D341Med (cell line): ENCODE measurements at places on chromosomes 5 and 9.

GRCh38 chr9:99896119-99896518, 10.3 kb upstream of the STX17 start:
- DNase-seq, result no peak

- DNase-seq, result no peak
Observed at GRCh38 chr5:134521841-134522240, 3.6 kb upstream of the JADE2 start.

DNA sequence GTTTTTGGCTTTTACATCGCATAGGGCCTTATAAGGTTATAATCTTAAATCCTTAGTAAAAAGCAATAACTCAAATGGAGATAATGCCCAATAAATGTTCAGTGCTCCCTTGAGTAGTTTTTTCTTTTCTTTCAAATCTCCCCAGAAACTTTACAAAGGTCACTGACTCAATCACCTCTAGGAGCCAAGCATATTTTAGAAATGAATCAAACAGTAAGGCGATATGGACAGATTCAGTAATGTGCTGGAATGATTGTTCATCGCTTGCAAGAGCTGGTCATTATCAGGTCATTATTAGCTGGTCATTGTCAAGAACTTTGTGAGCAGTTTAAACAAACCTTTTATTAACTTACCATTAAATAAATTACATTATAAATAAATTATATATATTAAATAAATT, 130.4 kb upstream of the SLIT3 start:
- no peak for DNase-seq

DNA sequence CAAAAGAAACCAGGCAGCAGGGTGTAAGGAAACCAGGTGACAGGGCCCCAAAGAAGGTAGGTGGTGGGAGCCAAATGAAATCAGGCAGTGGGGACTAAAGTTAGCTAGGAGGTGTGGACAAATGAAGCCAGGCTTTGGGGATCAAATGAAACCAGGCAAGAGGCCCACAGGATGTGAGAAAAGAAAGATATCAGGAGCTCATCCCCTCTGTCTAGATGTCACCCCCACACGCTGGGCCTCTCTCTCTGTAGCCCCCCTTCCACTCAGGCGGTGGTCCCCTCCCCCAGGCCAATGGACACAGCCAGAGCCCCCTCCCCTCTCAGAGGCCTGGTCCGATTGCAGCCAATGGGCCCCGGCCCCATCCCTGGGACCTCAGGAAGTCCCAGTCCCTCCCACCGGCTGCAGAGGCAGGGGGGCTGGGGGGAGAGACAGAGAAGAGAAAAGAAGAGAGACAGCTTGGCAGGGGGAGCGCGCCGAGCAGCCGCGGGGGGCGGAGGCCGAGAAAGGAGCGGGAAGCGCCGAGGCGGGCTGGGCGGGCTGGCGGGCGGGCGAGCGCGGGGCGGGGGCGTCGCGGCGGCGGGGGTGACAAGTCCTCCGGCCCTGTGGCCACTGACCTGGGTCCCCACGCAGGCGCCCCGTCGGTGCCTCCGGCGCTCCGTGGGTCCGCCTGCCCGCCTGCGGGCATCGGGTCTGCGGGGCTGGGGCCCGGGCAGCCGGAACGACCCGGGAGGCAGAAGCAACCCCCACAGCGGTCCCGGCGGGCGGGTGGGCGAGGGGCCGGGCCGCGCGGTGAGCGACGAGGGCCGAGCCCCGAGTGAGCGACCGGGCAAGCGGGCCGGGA, 11.9 kb downstream of the CNTFR start:
- DNase-seq, result no peak

DNA sequence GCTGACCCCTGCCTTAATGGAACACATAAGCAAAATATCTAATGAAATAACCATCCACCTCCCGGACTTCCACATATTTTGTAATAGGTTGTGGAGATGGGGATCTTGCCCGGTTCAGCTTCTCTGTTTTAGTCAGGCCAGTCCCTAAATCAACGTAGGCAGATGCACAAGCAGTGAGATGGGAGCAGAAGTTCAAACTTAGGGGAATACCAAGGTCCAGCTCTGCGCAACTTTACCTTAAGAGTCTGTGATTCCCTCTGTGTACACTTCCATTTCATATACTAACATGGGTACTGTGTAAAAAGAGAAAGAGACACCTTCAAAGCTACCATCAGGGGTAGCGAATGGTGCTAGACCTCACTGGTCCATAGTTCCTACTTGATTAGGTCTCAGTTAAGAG, 110.9 kb downstream of the NTRK2 start:
- no peak for DNase-seq

GRCh38 chr5:168300326-168301182, 9.1 kb downstream of the WWC1 start:
- DNase-seq, result no peak

- DNase-seq, result no peak
Observed at GRCh38 chr5:132296412-132297016, 2.3 kb downstream of the SLC22A4 start.

DNA sequence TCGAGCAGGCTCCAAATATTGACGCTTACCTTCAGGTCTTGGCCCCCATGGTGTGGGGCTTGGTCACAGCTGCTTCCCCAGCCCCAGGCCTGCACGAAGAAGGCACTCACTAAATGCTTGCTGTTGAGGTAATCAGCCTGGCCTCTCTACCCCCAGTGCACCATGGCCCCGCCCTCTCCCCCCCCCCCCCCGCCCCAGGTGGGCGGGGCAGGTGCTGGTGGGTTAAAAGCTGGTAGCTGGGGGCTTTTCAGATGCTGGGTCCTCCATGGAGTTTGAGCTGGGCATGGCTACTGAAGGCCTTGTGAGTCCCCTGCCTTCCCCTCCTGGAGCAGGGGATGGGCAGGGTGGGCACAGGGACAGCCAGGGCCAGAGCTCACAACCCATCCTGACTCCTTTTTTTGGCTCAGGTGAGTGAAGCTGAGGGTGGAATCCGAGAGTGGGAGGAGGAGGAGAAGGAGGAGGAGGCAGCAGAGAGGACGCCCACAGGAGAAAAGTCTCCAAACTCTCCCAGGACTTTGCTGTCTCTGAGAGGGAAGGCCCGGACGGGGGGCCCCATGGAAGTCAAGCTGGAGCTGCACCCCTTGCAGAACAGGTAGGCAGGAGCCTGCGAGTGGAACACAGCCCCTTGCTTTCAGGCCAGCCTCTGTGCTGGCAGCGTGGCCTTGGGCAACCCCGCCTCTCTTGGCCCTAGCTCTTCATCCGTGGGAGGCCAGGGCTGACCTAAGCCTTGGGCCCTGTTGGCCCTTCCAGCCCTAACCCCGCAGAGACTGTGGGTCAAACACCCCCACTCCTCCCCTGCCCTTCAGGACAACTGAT, 4.4 kb upstream of the TSPAN17 start:
- no peak for DNase-seq

DNA sequence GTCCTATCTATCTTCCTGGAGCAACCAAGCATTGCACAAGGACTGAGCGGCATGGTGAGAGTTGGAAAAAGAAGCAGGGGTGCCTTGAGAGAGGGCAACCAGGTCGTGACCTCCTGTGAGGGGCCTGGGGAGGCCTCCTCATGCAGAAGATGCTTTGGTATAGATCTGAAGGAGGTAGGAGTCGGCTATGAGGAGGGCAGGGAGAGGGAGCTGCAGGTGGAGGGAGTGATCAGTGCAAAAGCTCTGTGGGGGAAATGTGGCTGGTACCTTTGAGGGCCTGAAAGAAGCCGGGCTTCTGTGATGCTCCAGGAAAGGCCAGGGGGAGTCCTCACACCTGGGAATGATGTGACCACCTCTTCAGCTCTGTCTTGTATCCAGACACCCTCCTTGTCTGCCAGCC, 3.6 kb upstream of the SLC25A48 start:
- DNase-seq, result peak; percentile 15

DNA sequence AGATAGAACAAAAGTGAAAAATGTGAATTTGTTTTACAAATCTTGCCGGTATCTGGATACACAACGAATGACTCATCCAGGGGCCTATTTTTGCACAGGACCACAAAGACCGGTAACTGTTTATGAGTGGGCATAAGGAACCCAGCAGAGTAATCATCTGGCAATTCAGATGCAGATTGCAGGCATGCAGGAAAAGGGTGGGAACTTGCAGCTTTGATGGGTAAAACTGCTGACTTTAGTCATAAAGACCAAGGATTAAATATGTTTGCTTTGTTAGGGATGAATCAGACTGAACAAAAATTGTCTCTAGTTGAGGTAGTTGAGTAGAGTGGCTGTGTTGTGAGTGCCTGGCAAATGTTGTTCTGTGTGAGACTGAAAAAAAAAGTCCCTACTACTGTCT, 309.6 kb upstream of the CCNH start:
- DNase-seq, result no peak

DNA sequence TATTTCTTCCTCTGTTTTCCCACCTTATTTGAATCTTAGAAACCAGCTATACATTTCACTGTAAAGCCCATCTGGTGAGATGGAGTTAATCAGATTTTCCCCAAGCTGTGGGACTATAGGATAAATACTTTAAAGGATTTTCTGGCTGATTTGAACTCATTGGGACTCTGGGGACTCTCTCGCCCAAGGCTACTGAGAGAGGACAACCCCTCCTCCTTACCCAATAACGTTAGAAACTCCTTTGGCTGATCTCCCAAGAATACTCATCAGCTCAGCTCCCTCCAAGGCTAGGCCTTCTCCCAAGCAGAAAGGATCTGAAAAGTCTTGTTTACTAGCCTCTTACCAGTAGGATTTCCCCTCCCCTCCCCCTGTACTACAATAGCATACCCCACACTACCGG, 1.5 kb upstream of the GLRA1 start:
- peak; percentile 73 for DNase-seq

GRCh38 chr9:137816531-137817235, 60.9 kb upstream of the CACNA1B start:
- DNase-seq, result no peak

GRCh38 chr9:6428940-6429889, 16.2 kb downstream of the UHRF2 start:
- DNase-seq, result no peak

DNA sequence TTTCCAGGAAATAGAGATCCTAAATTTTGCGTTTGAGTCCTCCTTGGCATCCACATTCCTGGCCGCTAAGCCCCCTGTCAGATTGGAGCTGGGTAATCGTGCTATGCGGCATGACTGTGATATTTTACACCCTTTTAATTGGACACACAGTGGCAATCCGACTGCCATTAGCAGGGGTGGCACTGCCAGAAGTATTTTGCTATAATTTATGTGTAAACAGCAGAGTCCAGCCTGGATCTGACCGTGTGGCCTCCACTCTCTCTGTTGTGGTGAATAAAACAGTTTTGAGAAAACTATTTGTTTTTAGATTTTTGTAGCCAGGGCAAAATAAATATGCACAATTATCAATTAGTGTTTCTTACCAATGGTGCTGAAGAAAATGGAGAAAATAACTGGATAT, 281.0 kb upstream of the IRX2 start:
- no peak for DNase-seq
